ENCODE measurements at places on chromosomes 1 and 21.
A peak's percentile ranks its signal among the peaks of the same experiment; 100 is the strongest.

- DNase-seq: no peak
Observed at GRCh38 chr1:42479621-42480020, 16.5 kb downstream of the CCDC30 start.

DNA sequence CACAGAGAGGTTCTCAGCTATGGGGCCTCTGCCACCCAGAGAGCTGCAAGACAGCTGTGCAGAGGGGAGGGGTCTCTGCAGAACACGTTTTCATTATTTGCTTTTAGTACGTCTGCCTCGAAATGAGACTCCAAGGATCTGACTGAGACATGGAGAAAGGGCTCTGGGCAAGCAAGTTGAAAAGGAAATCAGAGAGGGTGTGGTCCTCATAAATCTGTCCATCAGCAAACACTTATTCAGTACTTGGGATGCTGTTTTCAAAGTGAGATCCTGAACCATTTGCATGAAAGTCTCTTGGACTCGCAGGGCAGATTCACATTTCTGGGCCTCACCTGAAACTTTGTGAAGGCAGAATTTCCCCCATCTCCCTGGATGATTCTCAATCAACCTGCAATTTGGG lies 197.4 kb upstream of the GALNT2 start:
- no peak for DNase-seq

- no peak for DNase-seq
Observed at GRCh38 chr1:76955652-76956051, 88.4 kb downstream of the ST6GALNAC5 start.

DNA sequence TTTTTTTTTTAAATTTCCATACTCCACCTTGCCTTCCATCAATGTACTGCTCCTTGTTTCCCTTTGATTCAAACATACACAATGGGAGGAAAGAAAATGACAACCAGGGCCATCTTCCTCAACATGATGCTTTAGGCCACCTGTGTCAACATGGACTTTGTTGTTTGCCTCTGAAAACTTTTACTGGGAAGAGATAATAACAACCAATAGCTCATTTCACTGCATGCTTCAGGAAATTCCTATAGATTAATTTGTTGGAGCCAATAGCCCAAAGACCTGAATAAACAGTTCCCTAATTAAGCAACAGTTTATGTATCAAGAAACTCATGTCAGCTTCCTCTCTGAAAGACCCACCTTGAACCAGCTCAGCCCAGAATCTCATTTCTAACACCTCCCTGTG lies 3.2 kb downstream of the KRTAP15-1 start:
- DNase-seq: no peak

DNA sequence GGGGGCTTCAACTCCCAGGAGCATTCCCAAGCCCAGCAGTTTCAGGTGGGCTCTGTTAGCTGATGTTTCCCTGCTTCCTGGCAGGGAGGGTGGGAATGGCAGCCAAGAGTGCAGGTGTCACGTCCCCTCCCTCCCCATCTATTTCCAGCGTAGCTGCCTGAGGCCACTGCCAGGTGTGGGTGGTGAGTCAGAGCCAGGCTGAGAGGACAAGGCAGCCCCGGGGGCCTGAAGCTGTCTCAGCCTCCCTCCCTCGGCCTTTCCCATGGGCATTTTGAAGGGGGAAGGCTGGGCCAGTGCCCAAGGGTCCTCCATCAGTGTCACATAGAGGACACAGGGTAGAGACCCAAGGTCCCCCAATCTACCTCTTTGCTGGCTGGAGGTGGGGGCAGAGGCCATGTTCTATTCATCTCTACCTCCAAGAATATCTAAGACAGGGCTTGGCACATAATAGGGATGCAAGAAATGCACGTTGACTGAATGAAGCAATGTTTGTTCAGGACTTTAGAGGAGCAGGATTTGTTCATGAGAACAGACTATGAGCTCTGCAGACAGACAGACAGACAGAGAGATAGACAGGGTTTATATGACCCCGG lies 34.4 kb upstream of the ID3 start:
- no peak for DNase-seq

DNA sequence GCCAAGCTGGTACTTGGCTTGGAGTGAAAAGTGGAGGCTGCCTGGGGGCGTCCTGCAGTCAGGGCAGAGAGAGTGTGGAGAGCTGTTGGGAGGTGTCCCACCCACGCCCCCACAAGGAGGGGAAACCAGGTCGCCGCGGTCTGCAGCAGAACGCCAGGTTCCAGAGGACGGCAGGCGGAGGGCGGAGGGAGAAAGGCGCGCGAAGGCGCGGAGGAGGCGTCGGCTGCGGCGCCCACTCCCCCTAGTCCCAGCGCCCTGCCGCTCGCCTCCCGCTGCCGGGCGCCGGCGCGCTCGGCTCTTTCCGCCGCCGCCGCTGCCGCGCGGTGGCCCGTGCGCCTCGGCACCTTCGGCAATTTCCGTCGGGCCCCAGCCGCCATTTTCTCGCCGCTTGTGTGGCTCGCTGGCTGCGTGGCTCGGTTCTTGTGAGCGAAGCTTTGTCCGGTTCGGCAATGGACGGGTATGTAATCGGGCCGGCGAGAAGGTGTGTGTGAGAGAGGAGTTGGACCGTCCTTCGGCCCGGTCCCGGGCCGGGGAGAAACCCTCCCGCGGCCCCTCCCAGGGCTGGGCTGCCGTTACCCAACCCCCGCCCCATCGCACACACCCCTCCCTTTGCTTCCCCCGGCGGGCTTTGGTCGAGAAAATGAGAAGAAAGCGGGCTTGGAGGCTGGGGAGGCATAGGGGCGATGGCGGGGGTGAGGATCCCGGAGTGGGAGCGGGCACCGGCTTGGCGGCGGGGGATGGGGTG lies at the start of gene PTBP2:
Gene PTBP2 (plus strand): TSS at position 369 of the 745 bp plus-strand sequence. CDS start 81 bp downstream, at position 450.
- DNase-seq: peak; percentile 82

DNA sequence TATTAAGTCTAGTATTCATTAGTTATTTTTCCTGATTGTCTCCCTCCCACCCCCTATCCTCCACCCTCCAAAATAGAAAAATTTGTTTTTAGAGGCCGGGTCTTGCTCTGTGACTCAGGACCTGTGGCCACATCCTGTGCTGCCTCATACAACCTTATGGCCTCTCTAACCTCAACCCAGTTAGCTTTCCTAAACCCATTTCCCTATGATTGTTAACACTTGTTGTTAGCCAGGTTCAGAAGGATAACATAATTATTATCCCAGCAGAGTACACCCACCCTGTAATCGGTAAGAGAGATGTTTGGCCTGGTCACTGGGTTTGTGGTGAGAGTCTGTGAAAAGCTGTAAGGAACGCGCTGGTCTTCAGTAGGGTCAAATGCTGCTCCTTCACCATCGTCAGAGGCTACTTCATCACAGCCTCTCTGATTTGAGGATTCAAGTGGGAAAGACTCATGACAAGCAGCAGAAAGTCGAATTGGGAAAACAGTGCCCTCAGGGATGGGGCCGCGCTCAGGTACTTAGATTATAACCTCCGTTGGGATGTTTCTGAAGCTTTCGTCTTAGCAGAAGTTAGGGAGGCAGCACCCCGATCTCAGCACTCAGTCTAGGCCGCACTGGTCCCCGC lies 35.9 kb upstream of the HMGN1 start:
- no peak for DNase-seq

DNA sequence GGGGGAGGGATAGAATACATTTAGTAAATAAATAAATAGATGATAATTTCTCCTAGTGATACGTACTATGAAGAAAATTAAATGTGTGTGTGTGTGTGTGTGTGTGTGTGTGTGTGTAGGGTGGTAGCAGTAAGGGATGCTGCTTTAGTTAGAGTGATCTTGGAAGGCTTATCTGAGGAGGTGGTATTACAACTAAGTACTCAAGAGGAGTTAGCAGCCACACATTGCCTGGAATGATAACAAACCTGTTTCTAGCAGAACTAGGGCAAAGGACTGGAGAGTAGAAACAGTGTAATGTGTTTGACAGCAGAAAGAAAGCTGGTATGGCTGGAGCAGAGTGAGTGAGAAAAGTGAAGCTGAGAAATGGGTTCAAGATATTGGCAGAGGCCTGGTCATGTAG lies 58.3 kb upstream of the FASLG start:
- no peak for DNase-seq

DNA sequence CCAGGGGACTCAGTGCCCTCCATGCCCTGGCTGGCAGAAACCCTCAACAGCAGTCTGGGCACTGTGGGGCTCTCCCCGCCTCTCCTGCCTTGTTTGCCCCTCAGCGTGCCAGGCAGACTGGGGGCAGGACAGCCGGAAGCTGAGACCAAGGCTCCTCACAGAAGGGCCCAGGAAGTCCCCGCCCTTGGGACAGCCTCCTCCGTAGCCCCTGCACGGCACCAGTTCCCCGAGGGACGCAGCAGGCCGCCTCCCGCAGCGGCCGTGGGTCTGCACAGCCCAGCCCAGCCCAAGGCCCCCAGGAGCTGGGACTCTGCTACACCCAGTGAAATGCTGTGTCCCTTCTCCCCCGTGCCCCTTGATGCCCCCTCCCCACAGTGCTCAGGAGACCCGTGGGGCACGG lies 2.8 kb upstream of the TAS1R3 start:
- DNase-seq: no peak

GRCh38 chr1:85544689-85545215 lies 35.8 kb upstream of the CCN1 start:
- no peak for DNase-seq

- no peak for DNase-seq
Observed at GRCh38 chr1:112057736-112058135, 68.3 kb upstream of the KCND3 start.

- DNase-seq: no peak
Observed at GRCh38 chr1:28170001-28170596, 6.4 kb downstream of the PTAFR start.

DNA sequence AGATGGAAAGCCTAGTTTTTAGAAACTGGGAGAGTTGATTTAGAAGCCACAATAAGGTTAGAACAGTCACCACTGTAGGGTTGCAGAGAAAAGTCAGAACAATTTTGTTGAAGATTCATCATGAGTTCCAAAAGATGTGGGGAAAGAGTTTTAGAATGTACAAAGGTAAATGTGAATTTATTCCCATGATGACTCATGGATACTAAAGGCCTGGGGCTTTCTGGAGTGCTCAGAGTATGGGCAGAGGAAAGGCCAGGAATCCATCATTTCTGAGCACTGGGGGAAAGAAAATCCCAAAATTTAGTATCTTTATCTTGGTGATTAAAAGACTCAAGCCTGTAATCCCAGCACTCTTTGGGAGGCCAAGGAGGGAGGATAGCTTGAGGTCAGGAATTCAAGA lies 17.8 kb downstream of the YBX1 start:
- DNase-seq: no peak

DNA sequence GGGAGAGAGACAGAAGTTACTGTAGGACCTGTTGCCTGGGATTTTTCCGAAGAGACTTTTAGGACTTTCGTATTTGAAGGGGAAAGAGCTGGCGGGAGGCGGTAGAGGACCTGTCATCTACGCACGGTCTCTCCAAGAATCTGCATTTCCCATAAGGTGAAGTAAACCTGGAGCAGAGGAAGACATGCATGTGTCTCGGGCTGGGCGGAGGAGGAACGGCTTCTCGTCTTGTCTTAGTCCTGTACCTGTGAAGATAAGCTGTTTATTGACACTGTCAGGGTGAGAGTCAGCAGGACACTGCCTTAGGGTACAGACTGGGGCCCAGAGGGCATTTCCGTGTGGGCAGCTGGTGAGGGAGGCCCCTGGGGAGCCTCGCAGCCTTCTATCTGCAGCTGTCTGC lies 123.4 kb upstream of the COL6A1 start:
- no peak for DNase-seq

DNA sequence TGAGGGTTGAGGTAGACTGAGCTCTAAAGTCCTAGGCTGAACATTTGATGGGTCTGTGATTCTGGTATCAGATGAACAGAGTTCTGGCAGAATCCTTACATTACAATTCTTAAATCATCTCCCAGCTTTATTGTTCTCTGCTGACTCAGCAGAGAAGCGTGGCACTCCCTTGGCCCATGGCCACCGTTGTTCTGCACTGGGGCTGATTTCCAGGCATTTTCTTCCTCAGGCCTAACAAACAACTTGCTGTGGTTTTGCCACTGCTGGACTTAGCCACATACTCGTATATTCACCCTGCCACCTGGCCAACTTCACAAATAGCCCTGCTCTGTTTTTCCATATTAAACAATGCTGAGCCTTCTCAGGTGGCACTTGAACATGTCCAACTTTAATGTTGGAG lies 223.2 kb downstream of the TNR start:
- DNase-seq: no peak

Measured in activated CD4-positive, alpha-beta T cell treated with anti-CD3 and anti-CD28 coated beads, Interleukin-2, amount 50 U/mL, for 48 hours (primary cell).